ENCODE measurements at places on chromosomes 6 and 20. TPM values are rescaled to one million over a fixed set of nuclear protein-coding genes. Genes with fewer than 3 reads are reported as not detected.

Gene SMPDL3A
- 25.9 TPM for total RNA-seq

Gene SEMG1
- not detected for total RNA-seq

Gene RSPH4A
- total RNA-seq, result 0.90 TPM

Gene HLA-DOB
- total RNA-seq, result 0.42 TPM

Gene IP6K3
- 0.95 TPM for total RNA-seq

Gene PAK5
- total RNA-seq, result 0.48 TPM

Gene C6orf15
- not detected for total RNA-seq

Gene GNRH2
- not detected for total RNA-seq

Gene ARG1
- 1.1 TPM for total RNA-seq

Gene C6orf52
- total RNA-seq, result not detected

Gene PCSK2
- total RNA-seq, result 1.5 TPM

Gene SNRPB2
- total RNA-seq, result 68.3 TPM

Data from urinary bladder (tissue), 4 donors.